ENCODE measurements at places on chromosomes 1 and 21. TPM values are rescaled to one million over a fixed set of nuclear protein-coding genes. Genes with fewer than 3 reads are reported as not detected.

DNA sequence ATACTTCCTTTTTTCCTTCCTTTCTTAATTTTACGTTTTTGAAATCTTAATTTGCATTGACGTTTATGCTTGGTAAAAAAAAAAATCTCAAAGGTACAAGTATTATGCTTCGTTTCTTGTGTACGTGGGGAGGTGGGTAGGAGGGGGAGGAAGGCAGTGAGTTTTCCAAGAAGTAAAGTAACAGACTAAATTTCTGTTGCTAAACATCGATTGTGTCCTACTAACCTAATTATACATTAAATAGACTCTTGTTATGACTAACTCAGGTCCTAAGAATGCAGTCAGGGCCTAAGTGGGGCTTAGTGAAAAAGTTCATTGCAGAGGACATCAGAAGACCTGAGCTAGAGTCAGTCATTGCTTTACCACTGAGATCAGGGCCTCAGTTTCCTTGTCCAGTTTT, 17.5 kb downstream of the NEK7 start:
- DNase-seq, result no peak
- H3K36me3 ChIP-seq, result no peaks in the 10 kb centered on the region
- H3K27ac ChIP-seq, result no peak overlapping the region
- peaks cover 89% of the 10 kb centered on the region for H3K4me1 ChIP-seq
- H3K27me3 ChIP-seq, result no peaks in the 10 kb centered on the region

DNA sequence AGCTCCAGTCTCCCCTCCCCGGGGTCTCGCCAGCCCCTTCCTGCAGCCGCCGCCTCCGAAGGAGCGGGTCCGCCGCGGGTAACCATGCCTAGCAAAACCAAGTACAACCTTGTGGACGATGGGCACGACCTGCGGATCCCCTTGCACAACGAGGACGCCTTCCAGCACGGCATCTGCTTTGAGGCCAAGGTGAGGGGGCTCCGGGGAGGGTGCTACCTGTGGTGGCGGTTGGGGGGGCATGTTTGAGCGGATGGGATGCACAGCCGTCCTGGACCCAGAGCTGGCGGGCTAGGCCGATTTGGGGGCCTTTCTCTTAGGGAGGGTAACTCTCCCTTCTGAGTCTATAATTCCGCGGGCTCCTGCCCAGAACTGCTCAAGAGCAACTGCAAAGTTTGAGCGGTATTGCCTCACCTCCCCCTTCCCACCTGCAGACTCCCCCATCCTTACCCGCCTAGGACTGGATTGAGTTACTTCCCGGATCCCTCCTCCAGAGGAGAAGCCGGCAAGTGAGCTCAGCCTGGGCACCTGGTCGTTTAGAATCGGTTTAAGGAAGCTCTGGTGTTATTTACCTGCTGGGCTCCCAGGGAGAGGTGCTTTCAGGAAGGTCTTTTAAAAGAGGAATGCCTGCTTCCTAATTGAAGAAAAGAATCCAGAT, 730 bp downstream of the NOS1AP start:
- peak overlapping the region; percentile 57 for H3K4me3 ChIP-seq
- H3K27ac ChIP-seq, result peak overlapping the region; percentile 20
- H3K36me3 ChIP-seq, result no peaks in the 10 kb centered on the region
- DNase-seq, result no peak

The C1QA gene
- total RNA-seq, result 95.8 TPM

The C1orf116 gene
- total RNA-seq, result 11.8 TPM

The OR2M5 gene
- total RNA-seq, result not detected

The FCGR1A gene
- total RNA-seq, result 4.4 TPM

The FCGR2B gene
- total RNA-seq, result 10.3 TPM
